Activated CD4-positive, CD25-positive, alpha-beta regulatory T cell treated with anti-CD3 and anti-CD28 coated beads, Interleukin-2, amount 50 U/mL, for 72 hours (primary cell): ENCODE measurements at places on chromosomes 3 and 15.

- DNase-seq: no peak
Observed at GRCh38 chr3:5140230-5140621, 18.1 kb downstream of the ARL8B start.

DNA sequence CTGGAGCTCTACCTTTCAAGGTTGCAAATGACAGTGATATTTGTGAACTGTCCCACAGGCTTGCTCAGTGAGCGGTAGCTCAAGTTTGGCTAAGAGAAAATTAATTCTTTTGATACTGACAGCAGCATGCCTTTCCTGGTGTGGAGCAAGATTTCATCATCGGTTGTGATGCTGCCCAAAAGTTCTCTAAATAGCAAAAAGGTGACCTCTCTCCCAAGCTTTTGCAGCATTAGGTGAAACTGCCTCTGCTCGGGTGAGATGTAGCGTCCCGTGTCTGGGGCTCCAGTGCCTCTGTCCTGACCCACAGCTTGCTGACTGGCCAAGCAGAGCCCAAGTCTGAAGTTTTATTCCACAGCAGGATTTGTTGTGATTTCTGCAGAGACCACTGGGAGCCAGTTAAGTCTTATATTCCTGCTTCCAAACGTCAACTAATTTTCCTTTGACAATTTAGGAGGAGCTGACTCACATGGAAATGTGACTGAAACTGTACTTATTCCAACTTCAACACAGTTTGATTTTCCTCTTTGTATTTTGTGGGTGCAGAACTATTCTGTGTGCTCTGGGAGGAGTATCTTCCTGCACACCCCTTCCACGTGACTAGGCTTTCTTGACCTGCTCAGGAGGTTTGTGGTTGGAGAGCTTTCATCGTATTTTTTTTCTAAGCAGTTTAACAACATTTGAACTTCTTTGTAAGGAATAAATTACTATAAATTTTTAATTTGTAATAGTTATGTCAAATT, 5.9 kb downstream of the SYNM start:
- no peak for DNase-seq

GRCh38 chr15:62165793-62166375, 799 bp upstream of the C2CD4B start:
- DNase-seq: no peak

GRCh38 chr3:185363662-185364203, 797 bp downstream of the MAP3K13 start:
- no peak for DNase-seq

DNA sequence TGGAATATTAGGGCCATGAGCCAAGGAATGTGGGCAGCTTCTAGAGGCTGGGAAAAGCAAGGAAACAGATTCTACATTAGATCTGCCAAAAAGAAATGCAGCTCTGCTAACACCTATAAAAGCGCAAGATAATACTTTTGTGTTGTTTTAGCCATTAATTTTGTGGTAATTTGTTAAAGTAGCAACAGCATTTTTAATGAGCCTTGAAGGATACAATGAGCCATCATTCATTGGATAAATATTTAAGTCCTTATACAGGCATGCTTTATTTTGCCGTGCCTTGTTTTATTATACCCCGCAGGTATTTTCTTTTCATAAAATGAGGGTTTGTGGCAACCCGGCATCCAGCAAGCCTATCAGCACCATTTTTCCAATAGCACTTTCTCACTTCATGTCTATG, 15.0 kb downstream of the ARL14 start:
- DNase-seq: no peak

DNA sequence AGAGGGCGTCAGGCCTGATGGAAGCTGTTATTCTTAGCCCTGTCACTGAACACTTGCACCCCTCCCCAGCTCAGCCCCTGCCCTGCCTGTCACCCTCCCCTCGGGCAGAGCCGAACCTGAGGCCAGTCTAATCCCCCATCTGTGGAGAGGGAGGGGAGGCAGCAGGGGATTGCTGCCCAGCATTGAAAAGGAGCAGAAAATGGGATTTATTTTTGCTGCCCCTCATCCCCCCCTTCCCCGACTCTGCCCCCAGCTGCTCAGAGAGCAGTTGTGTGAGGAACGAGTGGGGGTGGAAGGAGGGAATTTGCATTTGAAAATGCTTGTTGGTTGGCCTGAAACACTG, 71.6 kb downstream of the EPHB3 start:
- no peak for DNase-seq

DNA sequence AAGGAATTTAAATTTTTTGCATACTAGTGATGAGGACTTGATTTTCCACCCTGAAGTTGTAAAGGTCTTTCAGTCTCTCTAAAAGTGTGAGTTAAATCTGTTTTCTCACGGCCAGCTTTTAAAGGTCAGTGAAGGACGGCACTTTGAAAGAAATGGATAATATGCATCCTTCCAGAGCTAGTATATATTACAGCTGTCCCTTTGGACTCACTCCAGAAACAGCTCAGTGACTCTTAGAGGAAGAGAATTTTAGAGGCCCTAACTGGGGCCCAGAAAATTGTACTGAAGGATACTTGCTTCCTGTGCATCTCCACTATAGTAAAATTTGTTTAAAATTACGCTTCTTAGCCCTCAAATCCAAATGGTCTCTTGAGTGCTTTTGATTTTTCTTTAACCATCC, 41.6 kb downstream of the PIK3CA start:
- no peak for DNase-seq

DNA sequence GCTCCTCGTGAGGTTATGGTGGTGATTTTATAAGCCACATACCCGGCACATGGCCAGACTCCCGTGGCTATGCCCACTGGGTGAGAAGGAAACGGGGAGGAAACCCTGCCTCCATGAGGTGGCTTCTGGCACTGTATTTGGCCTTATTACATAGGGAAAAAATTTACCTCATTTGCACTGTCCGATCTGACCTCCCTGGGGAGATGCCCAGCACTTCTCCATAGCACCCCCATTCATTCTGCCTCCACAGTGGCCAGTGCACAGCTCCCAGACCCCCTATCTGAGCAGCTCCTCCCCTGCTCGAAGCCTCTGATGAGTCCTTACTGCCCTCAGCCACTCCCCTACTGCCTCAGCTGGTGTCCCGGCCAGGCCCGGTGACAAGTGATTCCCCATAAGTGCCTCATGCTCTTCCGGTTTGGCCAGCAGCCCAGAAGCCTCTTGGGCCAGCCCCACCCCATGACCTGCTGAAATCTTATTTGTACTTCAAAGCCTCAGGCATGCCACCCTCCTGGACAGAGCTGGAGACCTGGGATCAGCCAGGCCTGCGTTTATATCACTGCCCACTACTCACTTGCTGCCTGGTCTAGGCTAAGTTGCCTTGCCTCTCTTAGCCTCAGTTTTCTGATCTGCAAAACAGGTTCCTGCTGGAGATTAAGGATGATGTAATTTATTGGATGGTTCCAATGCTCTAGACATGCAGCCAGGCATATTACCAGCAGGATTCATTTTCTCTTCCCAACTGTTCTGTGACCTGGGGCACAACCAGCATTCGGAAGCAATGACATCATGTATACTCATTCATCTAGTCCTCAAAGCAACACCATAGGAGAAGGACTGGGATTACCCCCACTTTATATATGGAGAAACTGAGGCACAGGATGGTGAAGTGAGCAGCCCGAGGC, 30.6 kb upstream of the SLC6A6 start:
- DNase-seq: no peak

GRCh38 chr3:194781617-194782016, 95.9 kb downstream of the FAM43A start:
- DNase-seq: no peak

GRCh38 chr15:56783857-56784661, 50.8 kb upstream of the ZNF280D start:
- DNase-seq: no peak

DNA sequence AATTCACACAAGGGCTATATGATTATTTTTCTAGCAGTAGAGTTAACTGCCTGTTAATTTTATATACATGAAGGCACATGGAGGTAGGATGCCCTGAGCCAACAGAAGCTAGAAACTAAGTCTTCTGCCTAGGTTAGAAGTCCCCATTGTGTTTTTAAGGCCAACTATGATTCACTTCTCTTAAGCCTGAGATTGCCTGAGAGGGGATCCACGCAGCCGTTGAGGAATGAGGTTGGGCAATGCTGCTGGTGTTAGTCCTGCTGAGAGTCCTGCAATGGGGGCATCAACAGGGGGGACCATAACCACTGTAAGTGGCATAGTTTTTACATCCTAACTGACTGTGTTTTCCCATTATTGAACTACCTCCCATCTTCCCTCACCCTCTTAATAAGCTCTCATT, 60.1 kb upstream of the PFN2 start:
- DNase-seq: no peak

- no peak for DNase-seq
Observed at GRCh38 chr15:51696566-51696965, 15.3 kb downstream of the SCG3 start.

DNA sequence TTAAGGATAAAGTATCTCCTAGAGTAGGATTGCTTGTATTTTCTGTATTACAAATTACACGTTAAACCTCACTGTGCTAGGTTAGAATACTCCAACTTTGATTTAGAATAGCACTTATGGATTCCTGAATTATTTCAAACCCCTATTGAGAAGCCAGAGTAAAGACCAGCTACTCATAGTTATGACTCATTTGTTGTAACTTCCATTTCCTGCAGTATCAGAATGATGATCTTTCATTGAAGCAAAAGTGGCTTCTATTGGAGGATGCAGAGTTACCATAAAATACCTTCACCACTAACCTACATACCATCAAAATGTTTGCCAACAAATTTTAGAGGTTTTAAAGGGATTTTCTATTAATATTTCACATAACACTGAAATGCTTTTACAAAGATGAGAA, 1322.7 kb upstream of the ALCAM start:
- DNase-seq: no peak

GRCh38 chr3:15636028-15636709, 34.6 kb downstream of the BTD start:
- DNase-seq: peak; percentile 40

GRCh38 chr15:31255176-31255510, 71.5 kb upstream of the KLF13 start:
- DNase-seq: no peak

DNA sequence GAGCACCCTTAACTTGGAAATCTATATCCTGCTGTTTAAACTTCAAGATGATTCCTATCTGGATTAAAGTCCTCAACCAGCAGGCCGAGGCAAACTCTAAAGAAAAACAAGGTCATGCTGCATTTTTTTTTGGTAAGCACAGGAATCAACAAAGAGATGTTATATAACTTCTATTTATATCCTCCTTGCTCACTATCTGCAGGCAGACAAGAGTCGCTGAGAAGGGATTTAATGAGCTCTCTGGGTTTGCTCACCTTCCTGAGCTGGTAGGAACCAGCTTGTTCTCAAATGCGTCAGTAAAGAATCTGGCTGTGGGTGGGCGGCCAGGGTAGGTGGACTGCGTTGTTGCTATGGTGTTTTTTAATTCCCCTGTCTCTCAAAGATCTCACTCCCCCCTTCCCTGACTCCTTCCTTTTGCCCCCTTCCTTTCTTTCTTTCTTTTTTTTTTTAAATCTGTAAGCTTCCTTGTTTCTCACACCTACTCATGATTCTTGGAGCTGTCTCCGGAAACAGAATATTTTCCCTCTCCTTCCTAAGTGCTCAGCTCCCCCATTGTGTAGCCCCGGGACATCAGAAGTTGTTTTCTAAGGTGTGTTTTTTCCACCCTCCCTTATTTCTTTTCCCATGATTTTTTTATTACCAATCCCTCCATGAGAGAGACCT, 228.8 kb upstream of the BHLHE40 start:
- no peak for DNase-seq

DNA sequence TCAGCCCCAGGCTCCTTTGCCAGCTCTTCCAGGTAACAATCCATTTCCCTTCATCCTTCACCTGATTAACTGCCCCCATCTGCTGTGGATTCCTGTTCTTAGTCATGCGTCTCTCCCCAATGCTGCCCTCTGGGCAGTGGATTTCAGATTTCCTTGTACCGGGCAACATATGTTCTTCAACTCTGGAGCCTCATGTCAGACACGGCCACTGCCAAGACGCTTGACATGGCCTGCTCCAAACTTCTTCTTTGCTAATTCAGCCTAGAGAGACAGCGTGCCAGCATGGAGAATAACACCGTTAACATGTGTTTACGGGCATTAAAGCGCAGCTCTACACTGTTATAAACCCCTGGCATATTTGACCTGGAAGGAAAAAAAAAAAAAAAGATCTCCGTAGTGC, 1035.1 kb upstream of the NR2F2 start:
- DNase-seq: no peak

DNA sequence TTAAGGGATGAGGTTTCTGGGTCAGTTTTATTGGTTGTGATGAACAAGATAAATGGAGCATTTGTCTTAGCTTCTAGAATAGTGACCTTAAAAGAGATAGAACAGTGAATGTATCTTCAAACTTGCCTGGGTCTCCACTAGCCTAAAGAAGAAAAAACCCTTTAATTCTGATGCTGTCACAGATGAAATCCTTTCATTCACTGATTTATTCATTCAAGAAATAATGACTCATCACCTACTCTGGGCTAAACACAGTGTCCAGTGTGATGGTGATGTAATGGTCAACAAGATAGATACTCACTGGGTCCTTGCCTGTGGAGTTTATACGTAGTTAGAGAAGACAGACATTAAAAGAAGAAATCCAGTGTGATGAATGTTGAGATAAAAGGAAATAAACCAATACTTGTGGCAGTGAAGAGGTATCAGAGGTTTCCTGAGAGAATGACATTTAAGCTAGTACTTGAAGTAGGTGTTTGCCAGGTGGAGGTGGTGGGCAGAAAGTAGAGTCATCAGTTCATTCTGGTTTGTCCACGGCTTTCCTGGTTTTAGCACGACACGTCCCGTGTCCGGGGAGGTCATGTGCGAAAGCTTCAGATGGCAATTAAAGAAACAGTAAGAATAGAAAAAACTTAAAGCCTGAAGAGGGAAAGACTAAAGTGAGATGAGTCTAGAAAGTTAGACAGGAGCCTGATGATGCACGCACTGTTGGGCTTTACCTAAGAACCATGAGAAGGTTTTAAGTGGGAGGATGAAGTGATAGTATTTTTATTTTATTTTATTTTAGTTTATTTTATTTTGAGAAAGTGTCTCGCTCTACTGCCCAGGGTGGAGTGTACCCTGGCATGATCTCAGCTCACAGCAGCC, 18.5 kb downstream of the PAK2 start:
- DNase-seq: no peak

DNA sequence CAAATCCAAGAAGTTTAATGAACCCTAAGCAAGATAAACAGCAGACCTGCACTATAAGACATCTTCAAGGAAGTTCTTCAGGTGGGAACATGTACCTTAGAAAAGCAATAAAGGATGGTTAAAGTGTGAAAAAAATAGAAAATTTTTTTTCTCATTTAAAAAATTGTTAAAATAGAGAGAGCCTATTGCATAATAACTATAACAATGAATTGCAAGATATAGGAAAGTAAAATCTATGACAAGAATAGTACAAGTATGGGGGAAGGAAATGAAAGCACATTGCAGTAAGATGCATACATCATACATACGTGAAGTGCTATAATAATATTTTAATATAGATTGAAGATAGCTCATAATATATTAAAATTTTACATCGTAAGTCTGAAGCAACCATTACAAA, 310.1 kb upstream of the KCNMB2 start:
- no peak for DNase-seq
